SJSA1 (cell line): ENCODE measurements at places on chromosomes 2 and 18. TPM values are rescaled to one million over a fixed set of nuclear protein-coding genes. Genes with fewer than 3 reads are reported as not detected.

DNA sequence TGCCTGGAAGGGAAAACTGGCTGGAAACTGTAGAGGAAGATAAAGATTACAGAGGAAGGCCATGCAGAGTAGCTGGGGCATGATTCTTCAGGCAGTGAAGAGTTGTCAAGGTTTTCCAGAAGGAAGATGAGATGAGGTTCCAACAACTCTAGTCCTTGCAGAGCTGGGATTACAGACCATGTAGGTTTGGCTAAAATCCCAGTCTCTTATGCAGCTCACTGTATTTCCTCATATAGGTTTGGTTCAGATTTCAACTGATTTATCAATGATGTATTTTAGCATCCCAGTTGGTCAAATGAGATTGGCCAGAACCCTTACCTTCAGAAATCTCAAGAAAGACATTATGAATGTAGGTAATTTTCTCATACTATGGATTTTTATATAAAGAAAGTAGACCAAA lies 16.4 kb downstream of the FAP start:
- H3K27me3 ChIP-seq = no peaks in the 10 kb centered on the region
- no peak for DNase-seq
- peaks cover 11% of the 10 kb centered on the region; the same call in 1 of the 2 replicates for H3K36me3 ChIP-seq
- no peak overlapping the region for H3K27ac ChIP-seq
- H3K4me1 ChIP-seq = no peaks in the 10 kb centered on the region

- no peak for DNase-seq
- H3K4me3 ChIP-seq = no peak overlapping the region
- H3K27ac ChIP-seq = no peak overlapping the region
Observed at GRCh38 chr2:120927265-120927628, 191.6 kb downstream of the GLI2 start.

- H3K36me3 ChIP-seq = no peaks in the 10 kb centered on the region
- H3K27ac ChIP-seq = no peak overlapping the region
- H3K4me1 ChIP-seq = no peaks in the 10 kb centered on the region
- DNase-seq = no peak
Observed at GRCh38 chr2:14907014-14907612, 274.6 kb downstream of the LRATD1 start.

- H3K4me1 ChIP-seq = peaks cover 13% of the 10 kb centered on the region
- no peaks in the 10 kb centered on the region for H3K27me3 ChIP-seq
- peaks cover 31% of the 10 kb centered on the region for H3K36me3 ChIP-seq
- H3K4me3 ChIP-seq = peak overlapping the region; percentile 53
- H3K27ac ChIP-seq = peak overlapping the region; percentile 54
Observed at GRCh38 chr2:74471332-74472065, 981 bp downstream of the MRPL53 start.

DNA sequence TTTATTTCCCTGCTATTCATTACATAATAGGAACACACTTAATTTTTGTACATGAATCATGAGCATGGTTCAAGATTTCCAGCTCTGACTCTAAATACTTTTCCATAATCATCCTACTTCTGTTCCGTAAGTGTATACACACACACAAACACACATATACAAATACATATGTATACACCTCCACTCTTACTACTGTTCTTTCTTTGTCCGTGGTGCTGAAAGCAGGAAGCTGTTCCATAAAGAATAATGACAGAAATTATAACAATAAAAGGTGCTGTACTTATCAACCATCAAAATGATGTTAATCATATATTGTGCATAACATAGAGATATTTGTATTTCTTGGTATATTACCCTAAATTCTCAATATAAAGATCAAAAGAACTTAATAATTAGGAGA lies 776.9 kb downstream of the DPP10 start:
- H3K4me1 ChIP-seq = no peaks in the 10 kb centered on the region
- H3K36me3 ChIP-seq = no peaks in the 10 kb centered on the region
- DNase-seq = no peak
- no peaks in the 10 kb centered on the region for H3K27me3 ChIP-seq
- no peak overlapping the region for H3K4me3 ChIP-seq
- H3K27ac ChIP-seq = no peak overlapping the region

DNA sequence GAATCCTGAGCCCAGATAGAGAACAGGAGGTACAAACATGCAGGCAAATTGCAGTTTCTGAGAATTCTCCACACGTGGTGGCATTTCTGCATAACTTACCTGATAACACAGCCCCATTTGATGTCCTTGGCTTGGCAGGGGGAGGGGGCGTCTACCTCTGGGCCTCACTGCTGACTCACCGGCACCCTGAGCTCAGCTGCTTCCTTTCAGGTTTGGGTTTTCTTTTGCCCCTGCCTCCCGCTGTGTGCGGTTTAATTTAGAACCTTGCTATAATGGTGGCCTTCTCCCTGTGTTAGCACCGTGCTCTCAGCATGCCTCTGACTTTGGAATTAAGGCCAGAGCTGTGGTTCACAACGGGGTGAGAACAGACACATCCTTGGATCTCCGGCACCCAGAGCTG lies 4.4 kb downstream of the CTIF start:
- peaks cover 81% of the 10 kb centered on the region for H3K4me1 ChIP-seq
- H3K27me3 ChIP-seq = no peaks in the 10 kb centered on the region
- peaks cover 59% of the 10 kb centered on the region for H3K36me3 ChIP-seq
- no peak overlapping the region for H3K4me3 ChIP-seq
- peak overlapping the region; percentile 7; the same call in 1 of the 2 replicates for H3K27ac ChIP-seq

DNA sequence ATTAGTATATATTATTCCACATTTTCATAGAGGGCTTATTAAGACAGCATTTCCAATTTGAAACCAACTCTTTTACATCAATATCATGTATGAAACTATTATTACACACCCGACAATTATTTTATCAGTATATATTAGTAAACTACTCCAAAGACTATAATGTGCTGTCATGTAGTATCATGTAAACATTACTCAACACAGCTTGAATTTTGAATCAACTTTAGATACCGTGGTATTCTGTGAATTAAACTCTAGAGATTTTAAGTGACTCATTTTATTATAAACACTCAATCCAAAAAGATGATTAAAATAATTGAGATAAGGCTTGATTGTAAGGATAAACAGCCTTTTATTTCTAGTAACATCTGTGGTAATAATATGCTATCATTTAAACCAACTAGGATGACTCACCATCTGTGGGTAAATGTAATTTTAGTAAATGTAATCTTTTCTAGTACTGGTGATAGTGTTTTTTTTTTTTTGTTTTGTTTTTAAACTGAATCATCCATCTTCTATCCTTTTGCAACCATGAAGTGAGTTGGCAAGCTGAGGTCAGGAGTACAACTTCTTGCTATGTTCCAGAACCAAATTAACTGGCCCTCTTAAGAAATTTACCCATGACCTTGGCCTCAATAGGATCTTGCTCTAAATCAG lies 144.3 kb upstream of the SMAD7 start:
- H3K4me1 ChIP-seq = peaks cover 28% of the 10 kb centered on the region
- H3K27ac ChIP-seq = no peak overlapping the region
- H3K36me3 ChIP-seq = no peaks in the 10 kb centered on the region
- H3K4me3 ChIP-seq = no peak overlapping the region
- no peaks in the 10 kb centered on the region for H3K27me3 ChIP-seq
- peak; percentile 86 for DNase-seq

DNA sequence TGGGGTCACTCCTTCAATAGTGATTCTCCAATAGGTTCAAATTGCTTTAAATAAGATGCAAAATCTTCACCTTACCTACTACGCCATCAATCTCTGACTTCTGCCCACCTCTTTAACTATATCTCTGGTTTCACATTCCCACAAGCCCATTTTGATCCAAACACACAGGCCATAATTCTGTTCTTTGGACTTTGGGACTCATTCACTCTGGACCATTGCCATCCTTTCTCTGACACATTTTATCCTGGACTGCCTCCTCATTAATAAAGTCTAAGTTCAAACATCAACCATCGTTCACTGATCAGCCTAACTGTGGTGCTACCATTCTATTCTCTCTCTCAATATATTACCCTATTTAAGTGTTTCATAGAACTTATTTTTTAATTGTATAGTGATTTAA lies 332.2 kb downstream of the GALNT13 start:
- H3K4me1 ChIP-seq = no peaks in the 10 kb centered on the region
- H3K4me3 ChIP-seq = no peak overlapping the region

DNA sequence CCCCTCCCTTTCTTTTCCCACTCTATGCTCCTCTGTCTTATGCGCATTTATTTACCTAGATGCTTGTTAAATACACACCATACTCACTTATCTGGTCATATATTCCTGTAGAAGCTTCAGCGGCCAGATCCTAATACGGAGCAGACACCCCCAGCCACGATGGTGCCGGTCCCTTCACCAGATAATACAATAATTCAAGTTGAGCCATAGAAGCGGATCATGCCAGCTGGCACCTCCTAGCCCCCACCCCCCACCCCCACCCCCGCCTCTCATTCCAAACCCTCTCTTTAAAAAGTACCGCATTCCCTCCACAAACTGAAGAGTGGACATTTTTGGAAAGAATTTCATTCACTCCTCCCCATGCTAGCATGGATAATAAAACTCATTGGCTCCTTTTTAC lies 95.2 kb downstream of the BIN1 start:
- H3K36me3 ChIP-seq = no peaks in the 10 kb centered on the region
- no peak overlapping the region for H3K27ac ChIP-seq
- no peaks in the 10 kb centered on the region; the same call in 1 of the 2 replicates for H3K4me1 ChIP-seq
- no peaks in the 10 kb centered on the region; the same call in 1 of the 2 replicates for H3K27me3 ChIP-seq
- no peak overlapping the region for H3K4me3 ChIP-seq

DNA sequence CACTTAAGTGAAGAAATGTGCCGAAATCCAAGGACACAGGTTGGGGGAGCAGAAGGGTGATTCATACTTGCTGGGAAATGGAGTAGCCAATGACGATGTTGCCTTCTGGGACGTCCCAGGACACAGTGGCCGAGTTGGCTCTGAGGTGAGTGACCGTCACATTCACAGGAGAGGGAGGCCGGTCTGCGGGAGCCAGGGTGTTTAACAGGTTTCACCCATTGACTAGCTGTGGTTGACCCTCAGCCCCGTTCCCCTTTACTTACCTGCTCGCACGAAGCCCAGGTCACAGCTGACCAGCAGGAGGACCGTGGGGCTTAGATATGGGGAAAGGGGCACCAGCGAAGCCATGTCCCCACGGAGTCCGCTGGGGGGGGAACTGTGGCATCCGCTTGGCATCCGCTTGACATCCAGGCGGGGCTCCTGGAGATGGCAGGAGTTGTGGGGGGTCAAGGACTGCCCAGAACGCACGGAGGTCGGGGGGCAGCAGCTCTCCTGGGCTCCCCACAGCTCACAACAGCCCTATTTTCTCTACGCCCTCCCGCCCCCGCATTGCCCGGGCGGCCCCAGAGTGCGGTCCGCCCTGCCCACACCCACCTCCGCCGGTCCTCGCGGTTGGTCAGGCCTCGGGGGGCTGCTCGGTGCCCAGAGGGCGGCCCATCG lies 586 bp downstream of the FNDC4 start:
- H3K4me1 ChIP-seq = peaks cover 13% of the 10 kb centered on the region
- peak overlapping the region; percentile 64 for H3K4me3 ChIP-seq
- no peak overlapping the region for H3K27ac ChIP-seq
- no peak for DNase-seq
- peaks cover 16% of the 10 kb centered on the region for H3K27me3 ChIP-seq
- H3K36me3 ChIP-seq = peaks cover 3% of the 10 kb centered on the region; the same call in 1 of the 2 replicates

DNA sequence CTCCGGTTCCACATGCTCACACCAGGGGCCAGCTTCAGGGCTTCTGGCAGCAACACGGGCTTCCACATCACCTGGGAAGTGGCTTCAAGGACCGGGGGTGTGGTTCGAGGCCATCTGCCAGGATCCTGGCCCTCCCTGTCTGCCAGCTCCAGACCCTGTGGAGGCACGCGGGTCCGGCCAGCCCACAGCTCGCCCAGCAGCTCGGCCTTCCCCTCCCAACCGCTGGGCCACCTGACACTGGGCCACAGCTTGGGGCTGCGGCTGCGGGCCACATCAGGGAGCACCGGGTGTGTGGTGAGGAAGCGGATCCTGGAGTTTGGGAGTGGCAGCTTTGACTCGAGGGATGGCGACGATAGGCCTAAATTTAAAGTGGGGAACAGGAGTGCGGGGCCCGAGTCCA lies 7.0 kb downstream of the C2orf81 start:
- peaks cover 1% of the 10 kb centered on the region for H3K27me3 ChIP-seq
- H3K36me3 ChIP-seq = no peaks in the 10 kb centered on the region
- no peak overlapping the region for H3K4me3 ChIP-seq
- DNase-seq = no peak
- no peak overlapping the region for H3K27ac ChIP-seq

DNA sequence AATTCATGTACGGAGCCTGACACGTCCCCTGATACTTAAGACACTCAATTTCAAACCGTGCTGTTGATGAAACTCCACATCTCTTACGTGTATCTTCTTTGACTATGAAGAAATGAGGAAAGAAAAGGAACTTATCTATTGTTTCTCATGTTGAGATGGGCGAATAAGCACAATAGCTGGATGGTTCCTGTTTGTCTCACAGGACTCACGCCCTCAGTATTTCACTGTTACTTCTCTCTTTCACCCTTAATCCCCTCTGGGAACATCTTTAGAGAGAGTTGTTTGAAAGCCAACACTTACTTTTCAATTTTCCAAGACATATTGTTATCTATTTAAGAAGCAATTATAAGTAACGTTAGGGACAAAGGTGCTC lies 99.8 kb downstream of the COPS8 start:
- no peak overlapping the region for H3K4me3 ChIP-seq
- peaks cover 48% of the 10 kb centered on the region for H3K4me1 ChIP-seq
- no peaks in the 10 kb centered on the region for H3K36me3 ChIP-seq
- H3K27ac ChIP-seq = no peak overlapping the region
- no peak for DNase-seq

- no peak overlapping the region for H3K27ac ChIP-seq
- no peaks in the 10 kb centered on the region for H3K27me3 ChIP-seq
- DNase-seq = no peak
- no peak overlapping the region for H3K4me3 ChIP-seq
- no peaks in the 10 kb centered on the region for H3K4me1 ChIP-seq
Observed at GRCh38 chr2:6855860-6856547, 9.7 kb downstream of the CMPK2 start.

DNA sequence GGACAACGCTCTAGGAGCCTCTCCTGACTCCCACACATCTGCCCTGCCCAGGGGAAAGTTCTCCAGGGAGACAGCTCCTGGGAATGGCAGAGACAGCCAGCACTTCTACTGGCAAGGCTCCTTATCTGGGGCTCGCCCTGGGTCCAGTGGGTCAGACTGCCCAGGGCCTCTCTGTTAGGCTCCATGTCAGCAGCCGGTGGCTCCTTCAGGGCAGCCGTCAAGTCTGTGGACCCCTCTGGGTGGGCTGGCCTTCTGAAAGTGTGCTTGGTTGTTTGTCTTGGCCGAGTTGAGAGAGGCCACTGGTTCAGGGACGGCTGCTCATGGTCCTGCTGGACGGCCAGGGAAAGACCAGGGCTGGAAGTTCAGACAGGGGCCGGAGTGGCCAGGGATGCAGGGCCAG lies 65.6 kb downstream of the RPIA start:
- no peak overlapping the region for H3K27ac ChIP-seq
- H3K27me3 ChIP-seq = no peaks in the 10 kb centered on the region
- DNase-seq = no peak
- peaks cover 2% of the 10 kb centered on the region; the same call in 1 of the 2 replicates for H3K36me3 ChIP-seq
- no peaks in the 10 kb centered on the region for H3K4me1 ChIP-seq

GRCh38 chr2:165280356-165280755 lies 41.1 kb downstream of the SCN2A start:
- no peak overlapping the region for H3K4me3 ChIP-seq
- no peaks in the 10 kb centered on the region for H3K27me3 ChIP-seq
- H3K4me1 ChIP-seq = no peaks in the 10 kb centered on the region

GRCh38 chr2:206098471-206098870 lies 12.5 kb upstream of the INO80D start:
- no peaks in the 10 kb centered on the region for H3K4me1 ChIP-seq
- no peak for DNase-seq
- no peaks in the 10 kb centered on the region for H3K36me3 ChIP-seq
- H3K27ac ChIP-seq = no peak overlapping the region
- no peak overlapping the region for H3K4me3 ChIP-seq

SPHKAP gene
- not detected in 2 replicates for total RNA-seq

LIPT1 gene
- 2.9 and 18.4 TPM in 2 replicates for total RNA-seq

LANCL1 gene
- total RNA-seq = 28.6 and 38.1 TPM in 2 replicates

TMEM163 gene
- total RNA-seq = not detected in 2 replicates

PTCD3 gene
- 86.1 and 274 TPM in 2 replicates for total RNA-seq

AGXT gene
- 0.26 TPM in 1 of 2 replicates, not detected in the other for total RNA-seq

KLHL30 gene
- 0.50 and 1.5 TPM in 2 replicates for total RNA-seq

TEX44 gene
- total RNA-seq = not detected in 2 replicates

CYP26B1 gene
- 0.03 TPM in 1 of 2 replicates, not detected in the other for total RNA-seq
